ENCODE measurements at places on chromosomes 11 and 22. TPM values are rescaled to one million over a fixed set of nuclear protein-coding genes. Genes with fewer than 3 reads are reported as not detected.

GRCh38 chr11:70415191-70415590 is 16.9 kb downstream of the CTTN start:
- no peak for DNase-seq

- DNase-seq: peak; percentile 11
Observed at GRCh38 chr11:40338739-40339138, 1120.7 kb downstream of the LRRC4C start.

- DNase-seq: no peak
Observed at GRCh38 chr11:45253640-45254039, 32.5 kb downstream of the SYT13 start.

- peak; percentile 13 for DNase-seq
Observed at GRCh38 chr11:33475993-33476392, 218.8 kb downstream of the HIPK3 start.

- no peak for DNase-seq
Observed at GRCh38 chr11:2467695-2468055, 22.9 kb downstream of the KCNQ1 start.

- no peak for DNase-seq
Observed at GRCh38 chr11:115326526-115326925, 177.7 kb downstream of the CADM1 start.

- DNase-seq: no peak
Observed at GRCh38 chr11:1879941-1880720, 11.6 kb downstream of the PRR33 start.

- no peak for DNase-seq
Observed at GRCh38 chr11:86969258-86969657, 14.1 kb upstream of the FZD4 start.

DDI1 gene
- not detected for polyA plus RNA-seq

PLEKHB1 gene
- 0.61 TPM for polyA plus RNA-seq

CREB3L1 gene
- polyA plus RNA-seq: 33.2 TPM

PGR gene
- not detected for polyA plus RNA-seq

Measured in AG04450 (cell line).